SK-MEL-5 (cell line): ENCODE measurements at places on chromosomes 12 and 14. TPM values are rescaled to one million over a fixed set of nuclear protein-coding genes. Genes with fewer than 3 reads are reported as not detected.

RNU4-1 gene
- not detected in 2 replicates for total RNA-seq

KIF5A gene
- 0.29 and 0.40 TPM in 2 replicates for total RNA-seq

CCT2 gene
- total RNA-seq: 474 and 489 TPM in 2 replicates

FAM186B gene
- total RNA-seq: 0.75 and 0.95 TPM in 2 replicates

FGF6 gene
- not detected in 2 replicates for total RNA-seq

IL22 gene
- total RNA-seq: not detected in 2 replicates

GLIPR1L1 gene
- not detected in 2 replicates for total RNA-seq
